ENCODE measurements at places on chromosomes 3 and 15. TPM values are rescaled to one million over a fixed set of nuclear protein-coding genes. Genes with fewer than 3 reads are reported as not detected.

Gene CCDC80
- total RNA-seq = not detected

DNA sequence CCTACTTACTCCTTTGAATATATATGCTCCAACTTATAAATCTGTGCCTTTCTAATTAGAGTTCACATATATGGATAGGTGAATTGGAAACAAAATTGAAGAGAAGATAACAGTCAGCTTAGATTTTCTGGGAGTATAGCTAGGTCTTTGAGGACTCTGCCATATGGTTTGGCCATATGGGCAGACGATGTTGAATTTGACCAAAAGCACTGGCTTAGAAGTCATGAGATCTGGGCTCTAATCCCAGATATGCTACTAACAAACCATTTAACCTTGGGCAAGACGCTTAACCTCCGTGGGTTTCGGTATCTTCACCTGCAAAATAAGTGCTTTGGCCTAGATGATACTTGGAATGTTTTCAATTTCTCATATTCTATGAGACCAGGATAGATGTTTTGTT is 154.1 kb downstream of the LSAMP start:
- DNase-seq = no peak
- H3K27ac ChIP-seq = no peak overlapping the region
- H3K36me3 ChIP-seq = no peaks in the 10 kb centered on the region

Gene WDR73
- 27.8 TPM for total RNA-seq

- peak overlapping the region; percentile 5 for H3K27ac ChIP-seq
- H3K4me3 ChIP-seq = no peak overlapping the region
- H3K4me1 ChIP-seq = peaks cover 21% of the 10 kb centered on the region
- H3K36me3 ChIP-seq = peaks cover 8% of the 10 kb centered on the region
- no peak for DNase-seq
Observed at GRCh38 chr15:40226736-40227135, 12.1 kb upstream of the PAK6 start.

DNA sequence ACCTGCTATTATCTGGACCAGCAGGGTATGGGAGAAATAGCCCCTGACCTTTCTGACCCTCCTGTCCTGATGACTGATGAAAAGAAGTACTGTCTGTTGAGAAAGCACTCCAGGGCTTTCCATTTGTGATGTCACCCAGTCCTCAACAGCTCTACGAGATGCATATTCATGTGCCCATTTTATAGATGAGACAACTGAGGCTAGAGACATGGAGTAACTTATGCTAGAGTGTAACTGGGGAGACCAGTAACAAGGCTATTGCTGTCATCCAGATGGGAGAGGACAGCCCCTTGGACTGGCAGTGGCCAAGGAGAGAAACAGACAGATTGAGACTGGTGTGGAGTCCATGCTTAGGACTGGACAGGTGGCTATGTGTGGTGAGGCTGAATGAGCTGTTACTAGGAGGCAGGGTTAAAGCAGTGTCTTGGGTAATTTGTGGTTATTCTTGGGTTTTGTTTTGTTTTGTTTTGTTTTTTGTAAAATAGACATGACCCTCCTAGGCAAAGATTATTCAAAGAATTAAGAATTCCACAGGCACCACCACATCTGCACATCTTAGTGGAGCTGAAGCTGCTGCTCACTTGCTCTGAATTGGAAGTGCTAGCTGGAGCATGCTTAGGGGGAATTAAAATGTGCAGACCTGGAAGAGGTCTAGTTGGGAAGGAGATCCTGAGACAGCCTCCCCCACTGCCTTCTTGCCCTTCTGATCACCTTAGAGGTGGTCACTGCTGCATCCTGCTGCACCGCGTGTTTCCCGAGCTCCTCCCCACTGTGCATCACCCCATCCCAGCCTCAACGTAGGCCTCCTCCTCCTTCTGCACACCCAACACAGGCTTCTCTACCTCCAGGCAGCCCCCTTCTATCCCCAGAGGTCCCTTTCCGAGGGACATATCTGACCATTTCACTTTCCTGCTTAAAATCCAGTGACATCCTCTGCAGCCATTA is 8.4 kb downstream of the HRH1 start:
- DNase-seq = no peak
- no peak overlapping the region for H3K4me3 ChIP-seq
- no peak overlapping the region for H3K27ac ChIP-seq

GRCh38 chr15:88894348-88894818 is 961 bp downstream of the HAPLN3 start:
- no peaks in the 10 kb centered on the region for H3K27me3 ChIP-seq
- H3K4me3 ChIP-seq = peak overlapping the region; percentile 86
- H3K36me3 ChIP-seq = peaks cover 1% of the 10 kb centered on the region
- peaks cover 35% of the 10 kb centered on the region for H3K4me1 ChIP-seq

- H3K36me3 ChIP-seq = peaks cover 40% of the 10 kb centered on the region
- no peak for DNase-seq
- H3K27me3 ChIP-seq = no peaks in the 10 kb centered on the region
- H3K4me3 ChIP-seq = no peak overlapping the region
- peaks cover 48% of the 10 kb centered on the region for H3K4me1 ChIP-seq
Observed at GRCh38 chr3:4864503-4864902, 114.7 kb upstream of the BHLHE40 start.

GRCh38 chr3:52299247-52299878 is 11.7 kb downstream of the GLYCTK start:
- H3K36me3 ChIP-seq = peaks cover 2% of the 10 kb centered on the region
- no peak for DNase-seq
- no peaks in the 10 kb centered on the region for H3K27me3 ChIP-seq
- H3K4me1 ChIP-seq = no peaks in the 10 kb centered on the region
- no peak overlapping the region for H3K4me3 ChIP-seq

Gene SUSD5
- total RNA-seq = not detected

GRCh38 chr15:91032919-91033803 is 10.8 kb upstream of the VPS33B start:
- peak; percentile 41 for DNase-seq
- no peaks in the 10 kb centered on the region for H3K36me3 ChIP-seq
- H3K4me3 ChIP-seq = no peak overlapping the region
- H3K4me1 ChIP-seq = peaks cover 5% of the 10 kb centered on the region
- H3K27me3 ChIP-seq = peaks cover 4% of the 10 kb centered on the region

DNA sequence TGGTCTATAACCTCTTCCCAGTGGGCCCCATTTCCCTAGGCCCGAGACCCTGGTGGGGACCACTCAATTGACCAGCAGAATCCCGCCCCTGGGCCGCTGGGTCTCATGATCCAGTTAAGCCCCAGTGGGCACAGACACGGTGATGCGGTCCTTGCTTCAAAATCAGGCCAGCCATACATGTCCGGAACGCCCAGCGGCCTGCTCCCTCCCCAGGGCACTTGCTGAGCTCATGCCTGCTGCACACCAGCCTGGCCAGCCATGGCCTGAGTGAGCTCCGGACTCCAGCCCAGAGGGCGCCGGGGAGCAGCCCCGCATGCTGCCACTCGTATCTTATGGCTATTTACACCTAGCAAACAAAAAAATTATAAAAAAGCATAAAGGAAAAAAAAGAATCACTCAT is 34.4 kb upstream of the IQSEC1 start:
- H3K27ac ChIP-seq = no peak overlapping the region
- H3K36me3 ChIP-seq = no peaks in the 10 kb centered on the region
- no peak overlapping the region for H3K4me3 ChIP-seq

Gene SLC22A13
- 0.78 TPM for total RNA-seq

- no peak overlapping the region for H3K27ac ChIP-seq
- H3K4me3 ChIP-seq = no peak overlapping the region
- no peaks in the 10 kb centered on the region for H3K4me1 ChIP-seq
- DNase-seq = no peak
Observed at GRCh38 chr15:39959411-39959810, 25.5 kb downstream of the EIF2AK4 start.

DNA sequence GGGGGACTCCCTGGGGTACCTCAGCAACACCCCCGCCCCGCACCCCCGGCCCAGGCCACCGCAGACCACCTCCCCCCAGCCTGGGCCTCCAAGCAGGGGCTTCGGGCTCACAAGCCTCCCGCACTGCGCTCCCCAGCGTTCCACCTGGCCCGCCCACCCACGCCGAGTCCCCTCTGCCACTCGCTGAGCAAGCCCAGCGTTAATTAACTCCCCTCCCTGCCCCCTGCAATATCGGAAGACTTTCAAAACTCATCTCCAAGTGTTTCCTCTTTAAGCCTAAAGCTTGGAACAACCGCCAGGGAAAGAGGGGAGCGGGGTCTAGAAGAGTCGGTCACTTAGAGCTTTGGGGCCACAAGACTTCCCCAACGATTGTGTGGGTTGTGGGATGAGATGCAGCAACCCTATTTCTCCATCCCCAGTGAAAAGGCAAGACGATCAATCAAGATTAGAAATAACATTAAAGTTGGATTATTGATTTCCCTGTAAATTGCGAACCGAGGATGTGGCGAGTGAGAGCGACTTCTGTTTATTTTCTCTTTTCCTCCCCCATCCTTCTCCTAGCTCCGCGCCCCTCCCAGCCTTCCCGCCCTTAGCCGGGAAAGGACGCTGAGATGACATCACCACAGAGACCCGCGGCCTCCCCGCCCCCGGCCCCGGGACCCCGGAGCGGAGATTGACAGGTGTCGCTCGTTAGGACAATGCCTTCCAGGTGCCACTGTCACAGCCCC is 30.2 kb downstream of the NR2F2 start:
- no peak for DNase-seq
- H3K27ac ChIP-seq = peak overlapping the region; percentile 73
- peaks cover 1% of the 10 kb centered on the region for H3K36me3 ChIP-seq
- H3K27me3 ChIP-seq = peaks cover 70% of the 10 kb centered on the region
- no peak overlapping the region for H3K4me3 ChIP-seq
- peaks cover 16% of the 10 kb centered on the region for H3K4me1 ChIP-seq

Gene CNTN4
- total RNA-seq = not detected

GRCh38 chr3:38314764-38315487 is 31.7 kb upstream of the XYLB start:
- H3K27ac ChIP-seq = no peak overlapping the region
- H3K4me1 ChIP-seq = no peaks in the 10 kb centered on the region
- H3K36me3 ChIP-seq = no peaks in the 10 kb centered on the region
- peaks cover 7% of the 10 kb centered on the region for H3K27me3 ChIP-seq

- H3K4me3 ChIP-seq = peak overlapping the region; percentile 97
- no peak for DNase-seq
- H3K27me3 ChIP-seq = no peaks in the 10 kb centered on the region
- peak overlapping the region; percentile 52 for H3K27ac ChIP-seq
Observed at GRCh38 chr15:43794269-43795037, 2.3 kb downstream of the SERF2 start.

DNA sequence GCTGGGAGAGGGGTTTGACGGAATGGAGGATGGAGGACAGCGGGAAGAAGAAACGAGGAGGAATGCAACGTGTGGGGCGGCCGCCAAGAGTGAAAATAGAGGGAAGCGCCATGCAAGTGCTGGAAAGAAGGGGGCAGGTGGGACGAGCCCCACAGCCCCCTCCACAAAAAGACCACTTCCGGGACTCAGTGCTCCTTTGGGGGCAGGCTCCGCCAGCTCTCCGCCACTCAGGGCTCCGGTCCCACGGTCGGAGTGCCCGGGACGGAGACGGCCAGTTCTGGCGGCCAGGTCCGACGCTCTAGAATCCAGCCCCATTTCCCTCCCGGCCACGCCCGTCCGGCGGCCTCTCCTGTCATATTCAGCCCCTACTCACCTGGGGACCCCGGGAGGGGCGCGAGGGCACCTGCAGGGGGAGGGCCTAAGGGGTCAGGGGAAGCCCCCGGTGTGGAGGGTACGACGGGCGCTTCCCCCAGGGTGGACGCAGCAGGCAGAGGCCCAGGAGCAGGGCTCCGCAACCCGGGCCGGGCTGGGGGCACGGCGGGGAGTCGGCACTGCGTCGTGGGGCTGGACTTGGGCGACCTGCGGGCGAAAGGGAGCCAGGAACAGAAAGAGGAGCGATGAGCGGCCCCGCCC is 25.5 kb upstream of the CSPG4 start:
- no peak for DNase-seq
- peak overlapping the region; percentile 87 for H3K4me3 ChIP-seq
- peaks cover 13% of the 10 kb centered on the region for H3K27me3 ChIP-seq
- peaks cover 6% of the 10 kb centered on the region for H3K4me1 ChIP-seq

Gene C3orf85
- not detected for total RNA-seq

DNA sequence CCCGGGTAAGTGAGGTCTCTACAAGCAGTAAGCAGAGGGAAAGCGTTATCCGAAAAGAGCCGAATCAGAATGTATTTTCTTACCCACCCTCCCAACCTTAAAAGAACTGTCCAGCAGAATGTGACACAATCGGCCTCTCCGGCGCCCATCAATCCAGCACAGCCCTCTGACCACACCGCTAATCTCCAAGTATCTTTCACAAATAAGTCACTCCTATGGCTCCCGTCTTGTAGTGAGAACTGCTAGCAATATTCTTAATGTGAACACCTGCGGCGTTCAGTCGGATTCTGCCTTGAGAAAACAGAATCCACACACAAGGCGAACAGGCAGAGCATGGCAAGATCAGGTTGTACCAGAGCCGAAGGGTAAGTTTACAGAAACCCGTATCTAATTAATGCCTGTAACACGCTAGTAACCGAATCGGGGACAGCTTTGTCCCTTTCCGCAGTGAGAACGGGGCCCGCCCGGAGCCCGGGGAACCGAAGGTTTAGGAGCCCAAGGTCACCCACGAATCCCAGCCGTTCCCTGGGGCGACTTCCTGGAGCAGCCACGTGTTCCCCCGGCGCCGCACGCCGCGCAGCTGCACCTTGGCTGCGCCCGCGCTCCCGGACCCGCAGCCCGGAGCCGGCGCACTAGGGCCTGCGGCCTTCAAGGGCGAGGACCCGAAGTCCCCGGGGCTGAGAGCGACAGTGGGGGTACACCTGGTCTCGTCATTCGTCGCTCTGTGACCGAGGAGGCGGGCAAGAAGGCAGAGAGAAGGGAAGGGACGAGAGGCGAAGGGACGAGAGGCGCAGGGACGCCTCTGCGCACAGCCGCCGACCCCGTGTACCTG is 672 bp downstream of the TFRC start:
- H3K36me3 ChIP-seq = peaks cover 36% of the 10 kb centered on the region
- H3K4me1 ChIP-seq = peaks cover 44% of the 10 kb centered on the region
- H3K4me3 ChIP-seq = peak overlapping the region; percentile 100
- H3K27me3 ChIP-seq = no peaks in the 10 kb centered on the region
- DNase-seq = peak; percentile 58

GRCh38 chr3:9201266-9201665 is 48.2 kb downstream of the SRGAP3 start:
- DNase-seq = no peak
- H3K4me3 ChIP-seq = no peak overlapping the region
- H3K27me3 ChIP-seq = peaks cover 19% of the 10 kb centered on the region
- H3K27ac ChIP-seq = no peak overlapping the region
- H3K36me3 ChIP-seq = no peaks in the 10 kb centered on the region

Gene CAND2
- total RNA-seq = 0.29 TPM

DNA sequence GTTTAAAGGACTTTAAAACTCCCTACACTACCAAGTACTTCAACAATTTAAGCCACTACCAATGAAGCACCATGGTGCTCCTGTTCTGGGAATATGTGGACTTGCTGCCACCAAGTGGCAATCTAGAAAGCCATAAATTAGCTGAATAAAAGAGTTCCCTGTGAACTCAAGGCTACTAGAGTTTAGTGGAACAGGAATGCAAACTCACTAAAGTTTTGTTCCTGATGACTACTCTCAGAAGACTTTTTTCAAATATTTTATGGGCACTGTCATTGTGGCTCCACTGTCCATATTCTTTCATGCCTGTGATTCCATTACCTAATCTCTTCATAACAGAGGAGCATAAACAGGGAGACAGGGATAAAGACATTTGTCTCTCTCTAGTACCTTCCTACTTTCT is 63.9 kb downstream of the TMCC1 start:
- no peaks in the 10 kb centered on the region for H3K27me3 ChIP-seq
- peak; percentile 5 for DNase-seq
- H3K4me1 ChIP-seq = peaks cover 20% of the 10 kb centered on the region
- no peak overlapping the region for H3K4me3 ChIP-seq

- peaks cover 1% of the 10 kb centered on the region for H3K36me3 ChIP-seq
- H3K27ac ChIP-seq = no peak overlapping the region
- no peak overlapping the region for H3K4me3 ChIP-seq
- H3K4me1 ChIP-seq = no peaks in the 10 kb centered on the region
Observed at GRCh38 chr15:91572110-91572509, 281.4 kb upstream of the SLCO3A1 start.

- no peak overlapping the region for H3K27ac ChIP-seq
- no peak overlapping the region for H3K4me3 ChIP-seq
- H3K27me3 ChIP-seq = no peaks in the 10 kb centered on the region
- no peak for DNase-seq
- H3K36me3 ChIP-seq = no peaks in the 10 kb centered on the region
Observed at GRCh38 chr3:67712259-67712658, 57.8 kb upstream of the SUCLG2 start.
